ENCODE measurements at places on chromosomes 3 and 15.
A peak's percentile ranks its signal among the peaks of the same experiment; 100 is the strongest.

DNA sequence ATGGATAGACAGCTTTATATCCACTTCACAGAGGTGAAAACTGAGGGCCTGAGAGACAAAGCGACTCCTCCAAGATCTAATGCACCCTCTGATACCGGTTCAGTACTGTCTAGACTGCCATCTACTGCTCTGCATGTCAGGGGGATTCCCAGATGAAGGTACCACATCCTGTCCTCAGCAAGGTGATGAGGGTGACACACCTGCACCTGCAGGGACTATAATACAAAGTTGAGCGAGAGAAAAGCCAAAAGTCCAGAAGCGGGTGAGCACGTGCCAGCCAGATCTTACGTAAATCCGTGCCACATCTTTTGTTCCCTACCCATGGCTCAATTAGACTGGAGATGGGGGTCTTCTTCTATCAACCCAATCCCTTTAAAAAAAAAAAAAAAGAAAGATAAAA is 32.4 kb upstream of the HES1 start:
- DNase-seq: no peak

GRCh38 chr3:85244519-85244918 is 285.7 kb downstream of the CADM2 start:
- DNase-seq: no peak

GRCh38 chr3:38154033-38154494 is 11.3 kb upstream of the OXSR1 start:
- DNase-seq: peak; percentile 40

DNA sequence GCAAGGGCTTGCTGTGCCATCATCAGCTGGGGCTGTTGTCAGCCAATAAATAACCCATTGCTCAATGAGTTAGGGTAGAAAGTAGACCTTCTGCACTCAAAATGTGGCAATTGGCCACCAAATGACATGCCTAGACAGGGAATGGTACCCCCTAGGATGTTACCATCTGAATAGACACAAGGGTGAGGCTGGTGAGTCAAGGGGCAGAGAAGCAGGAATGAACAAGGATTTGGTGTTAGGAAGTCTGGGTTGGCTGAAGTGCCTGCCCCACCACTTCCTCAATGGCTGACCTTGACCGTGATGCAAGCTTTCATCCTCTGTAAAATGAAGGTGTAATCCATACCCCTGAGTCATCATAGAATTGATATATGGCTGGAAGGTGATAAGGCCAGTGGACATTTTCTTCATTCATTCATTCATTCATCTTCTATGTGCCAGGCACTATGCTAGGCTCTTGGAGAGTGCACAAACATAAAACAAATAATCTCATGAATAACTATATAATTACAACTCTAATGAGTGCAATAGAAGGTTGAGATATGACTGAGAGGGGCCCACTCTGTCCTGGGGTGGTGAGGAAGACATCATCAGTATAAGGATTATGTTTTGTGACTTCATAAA is 4.4 kb upstream of the CA12 start:
- no peak for DNase-seq

DNA sequence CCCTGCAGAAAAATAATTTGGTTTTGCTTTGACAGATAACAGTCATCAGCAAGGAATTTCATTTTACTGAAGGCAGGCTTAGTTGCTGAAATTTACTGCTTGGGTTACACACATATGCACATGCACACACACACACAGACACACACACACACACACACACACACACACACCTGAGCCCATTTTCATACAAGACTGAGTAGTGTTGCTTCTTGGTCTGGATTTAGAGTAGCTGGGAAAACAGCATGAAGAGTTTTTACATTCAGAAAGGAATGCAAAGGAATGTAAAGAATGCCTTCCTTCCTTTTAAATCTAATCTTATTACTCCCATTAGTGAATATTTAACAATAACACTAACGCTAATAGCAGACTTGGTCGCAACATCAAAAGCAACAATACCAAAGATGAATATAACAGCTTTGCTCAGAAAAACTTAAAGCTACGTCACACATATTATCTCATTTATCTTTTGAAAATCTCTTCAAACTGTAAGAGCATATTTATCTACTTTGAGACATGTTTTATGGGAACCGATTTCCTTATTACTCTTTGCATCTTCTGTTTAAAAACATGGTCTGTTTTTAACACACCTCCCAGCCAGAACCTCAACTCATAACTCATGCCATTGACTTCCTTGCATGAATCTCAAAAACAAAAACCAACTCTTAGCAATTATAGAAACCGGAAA is 32.5 kb downstream of the RFTN1 start:
- no peak for DNase-seq

GRCh38 chr15:70579766-70580165 is 183.6 kb downstream of the UACA start:
- no peak for DNase-seq

- no peak for DNase-seq
Measured at GRCh38 chr3:62771331-62772072, 103.7 kb downstream of the CADPS start.

GRCh38 chr15:76108021-76108723 is 48.4 kb downstream of the TMEM266 start:
- DNase-seq: no peak

- no peak for DNase-seq
Measured at GRCh38 chr15:70215951-70216350, 118.2 kb upstream of the TLE3 start.

All from HL-60 (cell line).